ENCODE measurements at places on chromosomes 5 and 9.

- DNase-seq, result no peak
These were observed 60.5 kb downstream of the CDC42SE2 start for GRCh38 chr5:131324303-131324702.

DNA sequence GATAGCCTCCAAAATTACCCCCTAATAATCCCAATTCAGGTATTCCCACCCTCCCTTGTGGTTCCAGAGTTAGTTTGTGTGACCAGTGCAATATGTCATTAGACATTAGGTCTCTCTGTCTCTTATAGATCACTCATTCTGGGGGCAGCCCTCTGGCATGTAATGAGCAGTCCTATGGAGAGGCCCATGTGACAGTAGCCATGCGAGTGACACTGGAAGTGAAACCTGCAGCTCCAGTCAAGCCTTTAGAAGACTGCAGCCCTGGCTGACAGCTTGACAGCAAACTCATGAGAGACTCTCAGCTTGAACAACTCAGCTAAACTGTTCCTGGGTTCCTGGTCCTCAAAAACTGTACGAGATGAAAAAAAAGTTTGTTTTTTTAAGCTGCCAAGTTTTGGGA is 54.0 kb upstream of the HSPB3 start:
- DNase-seq, result no peak

- no peak for DNase-seq
These were observed 69.1 kb downstream of the IL6ST start for GRCh38 chr5:55925712-55926111.

- DNase-seq, result no peak
These were observed 20.7 kb downstream of the PTPN3 start for GRCh38 chr9:109477258-109478050.

DNA sequence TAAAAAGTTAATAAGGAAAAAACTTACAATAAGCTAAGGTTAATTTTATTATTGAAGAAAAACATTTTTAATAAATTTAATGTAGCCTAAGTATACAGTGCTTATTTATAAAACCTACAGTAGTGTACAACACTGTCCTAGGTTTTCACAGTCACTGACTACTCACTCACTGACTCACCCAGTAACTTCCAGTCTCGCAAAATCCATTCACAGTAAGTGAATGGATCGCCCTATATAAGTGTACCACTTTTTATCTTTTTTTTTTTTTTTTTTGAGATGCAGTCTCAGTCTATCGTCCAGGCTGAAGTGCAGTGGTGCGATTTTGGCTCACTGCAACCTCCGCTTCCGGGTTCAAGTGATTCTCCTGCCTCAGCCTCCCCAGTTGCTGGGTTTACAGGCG is 47.7 kb downstream of the FNIP1 start:
- DNase-seq, result no peak

DNA sequence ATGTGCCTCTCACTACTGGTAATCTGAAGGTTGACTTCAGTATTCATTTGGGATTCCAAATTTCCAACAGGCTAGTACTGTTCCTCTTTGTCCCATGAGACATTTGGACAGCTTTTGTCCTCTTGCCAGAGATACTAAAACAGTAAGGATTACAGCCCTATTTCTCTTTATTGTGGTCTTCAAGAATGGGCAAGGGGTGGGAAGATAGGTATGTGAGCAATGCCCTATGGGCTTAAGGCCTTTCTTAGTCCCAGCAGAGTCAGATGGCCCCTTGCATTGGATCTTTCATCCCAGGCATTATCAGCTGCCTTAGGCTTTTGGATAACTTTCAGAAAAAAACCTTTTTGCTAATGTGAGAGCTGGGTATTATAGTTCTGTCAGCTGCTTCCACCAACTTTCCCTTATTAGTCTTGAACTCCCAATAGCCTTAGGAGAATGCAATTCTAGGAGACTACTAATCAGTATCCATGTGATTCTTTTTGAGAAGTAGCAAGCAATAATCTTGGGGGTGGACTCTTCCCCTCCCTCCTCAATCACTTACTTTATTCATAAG is 361.1 kb upstream of the NUDT12 start:
- no peak for DNase-seq

Measured in sciatic nerve (tissue), 2 donors.